ENCODE measurements at places on chromosomes 4 and X.

DNA sequence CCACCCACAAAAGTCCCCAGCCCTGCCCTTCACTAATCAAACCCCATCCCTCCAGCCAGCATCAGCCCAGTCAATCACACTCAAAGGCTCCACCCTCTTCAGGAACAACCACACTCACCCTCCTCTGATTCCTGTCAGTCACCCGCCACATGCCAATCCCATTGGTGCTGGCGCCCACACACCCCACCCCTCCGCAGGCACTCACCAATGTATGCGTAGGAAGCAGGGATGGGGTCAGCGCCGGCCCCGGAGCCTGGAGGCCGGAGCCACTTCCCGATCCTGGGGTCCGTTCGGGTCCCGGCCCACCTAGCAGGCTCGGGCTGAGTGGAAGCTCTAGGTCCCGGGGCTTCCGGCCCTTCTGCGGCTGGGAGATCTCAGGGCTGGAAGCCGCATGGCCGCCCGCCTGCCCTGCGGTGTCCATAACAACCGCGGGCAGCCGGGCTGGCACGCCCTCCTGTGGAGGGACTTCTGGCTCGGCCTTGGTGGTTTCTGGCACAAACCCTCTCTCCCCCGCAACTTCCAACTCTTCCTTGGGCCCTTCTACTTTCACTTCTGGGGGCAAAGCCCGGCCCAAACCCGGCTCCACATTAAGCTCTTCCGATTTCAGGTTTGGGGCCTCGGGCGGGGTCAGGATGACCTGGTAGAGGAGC lies 7.9 kb upstream of the CFP start:
- H3K27me3 ChIP-seq = peaks cover 3% of the 10 kb centered on the region
- H3K27ac ChIP-seq = no peak overlapping the region
- H3K4me1 ChIP-seq = no peaks in the 10 kb centered on the region
- H3K4me3 ChIP-seq = no peak overlapping the region
- no peak for DNase-seq

DNA sequence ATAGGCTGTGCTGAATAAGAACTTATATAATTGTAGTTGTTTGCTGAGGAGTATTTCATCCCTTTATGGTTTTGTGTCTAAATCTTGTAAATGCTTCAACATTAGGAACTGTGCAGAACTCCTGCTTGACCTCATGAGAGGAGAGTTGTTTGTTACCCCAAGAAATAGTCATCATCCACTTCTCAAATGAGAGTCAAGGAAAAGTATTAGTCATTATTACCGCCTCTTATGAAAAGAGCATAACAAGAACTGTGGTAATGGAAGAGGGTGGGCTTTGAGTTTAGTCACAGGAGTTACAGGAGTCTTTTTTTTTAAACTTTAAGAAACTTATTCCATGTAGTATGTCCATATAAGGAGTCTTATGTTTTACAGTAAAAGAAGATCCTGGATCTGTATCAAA lies 132.9 kb downstream of the RAP1GDS1 start:
- H3K4me3 ChIP-seq = no peak overlapping the region
- H3K27ac ChIP-seq = no peak overlapping the region
- H3K36me3 ChIP-seq = peaks cover 43% of the 10 kb centered on the region
- no peaks in the 10 kb centered on the region for H3K4me1 ChIP-seq

GRCh38 chrX:49079489-49080428 lies at the start of gene WDR45:
Gene WDR45, minus strand, starts transcription at chrX:49079887. Its CDS starts 1,792 bp downstream, at chrX:49078095.
- H3K36me3 ChIP-seq = no peaks in the 10 kb centered on the region
- H3K4me1 ChIP-seq = peaks cover 7% of the 10 kb centered on the region
- peak within 1 kb of the TSS; percentile 95 for H3K27ac ChIP-seq
- no peaks in the 10 kb centered on the region for H3K27me3 ChIP-seq
- DNase-seq = peak; percentile 78
- H3K4me3 ChIP-seq = peak within 1 kb of the TSS; percentile 88

DNA sequence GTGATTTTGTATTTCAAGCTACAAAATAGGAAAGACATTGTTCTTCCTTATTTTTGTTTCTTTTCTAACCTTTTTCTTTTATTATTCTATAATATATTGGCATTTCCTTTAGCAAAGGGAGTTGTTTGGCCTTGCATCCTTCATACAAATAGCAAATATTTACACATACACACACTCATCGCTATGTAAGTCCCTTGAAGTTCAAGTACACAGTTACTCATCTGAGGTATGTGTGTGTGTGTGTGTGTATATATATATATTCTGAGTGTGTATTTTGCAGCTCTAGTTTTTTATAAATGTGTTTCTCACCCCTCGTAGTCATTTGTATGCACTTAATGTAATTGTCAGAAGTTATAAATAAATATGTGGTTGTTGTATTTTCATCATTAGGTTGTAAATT lies 724.8 kb upstream of the MAGEB2 start:
- no peak overlapping the region for H3K27ac ChIP-seq
- H3K4me1 ChIP-seq = no peaks in the 10 kb centered on the region
- H3K4me3 ChIP-seq = no peak overlapping the region
- no peaks in the 10 kb centered on the region for H3K36me3 ChIP-seq
- H3K27me3 ChIP-seq = no peaks in the 10 kb centered on the region

- H3K36me3 ChIP-seq = no peaks in the 10 kb centered on the region
- no peak overlapping the region for H3K27ac ChIP-seq
- no peaks in the 10 kb centered on the region for H3K4me1 ChIP-seq
- H3K27me3 ChIP-seq = no peaks in the 10 kb centered on the region
- no peak overlapping the region for H3K4me3 ChIP-seq
Measured at GRCh38 chr4:128333309-128334018, 45.9 kb upstream of the PGRMC2 start.
